ENCODE measurements at places on chromosomes 3 and 15.

DNA sequence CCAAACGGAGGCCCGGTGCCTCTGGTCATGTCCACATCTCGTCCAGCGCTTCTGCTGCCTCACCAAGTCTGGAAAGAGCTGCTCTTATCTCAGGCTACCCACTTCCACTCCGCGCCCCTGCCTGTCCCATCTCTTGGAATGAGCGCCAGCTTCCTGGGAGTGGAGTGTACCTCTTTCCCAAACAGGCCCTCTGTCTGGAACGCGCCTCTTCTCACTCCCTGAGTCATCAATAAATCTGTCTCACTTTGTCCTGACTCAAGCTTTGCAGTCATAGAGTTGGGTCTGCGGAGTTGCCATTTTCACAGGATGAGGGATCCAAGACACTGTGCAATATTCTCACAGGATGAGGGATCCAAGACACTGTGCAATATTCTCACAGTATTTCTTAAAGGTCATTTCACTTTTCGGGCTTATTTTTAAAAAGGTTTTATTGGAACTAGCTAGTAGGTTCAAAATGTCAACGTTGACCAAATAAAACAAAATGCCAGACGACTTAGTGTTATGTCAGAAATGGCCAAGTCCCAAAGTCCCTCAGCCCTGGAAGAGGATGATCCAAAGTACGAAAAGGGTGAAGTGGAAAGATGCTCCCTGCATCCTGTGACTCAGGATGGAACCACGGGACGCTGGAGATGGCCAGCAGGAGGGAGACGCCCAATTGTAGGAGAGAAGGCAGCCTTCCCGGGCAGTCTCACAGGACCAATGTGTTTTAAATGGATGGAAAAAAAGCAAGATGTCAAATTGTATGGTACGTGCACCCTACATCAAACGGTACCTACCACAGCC is 81.1 kb downstream of the CHSY1 start:
- no peak for DNase-seq

- no peak for DNase-seq
Observed at GRCh38 chr3:161350916-161351315, 20.4 kb downstream of the SPTSSB start.

- DNase-seq = no peak
Observed at GRCh38 chr3:115652738-115653137, 29.4 kb downstream of the GAP43 start.

DNA sequence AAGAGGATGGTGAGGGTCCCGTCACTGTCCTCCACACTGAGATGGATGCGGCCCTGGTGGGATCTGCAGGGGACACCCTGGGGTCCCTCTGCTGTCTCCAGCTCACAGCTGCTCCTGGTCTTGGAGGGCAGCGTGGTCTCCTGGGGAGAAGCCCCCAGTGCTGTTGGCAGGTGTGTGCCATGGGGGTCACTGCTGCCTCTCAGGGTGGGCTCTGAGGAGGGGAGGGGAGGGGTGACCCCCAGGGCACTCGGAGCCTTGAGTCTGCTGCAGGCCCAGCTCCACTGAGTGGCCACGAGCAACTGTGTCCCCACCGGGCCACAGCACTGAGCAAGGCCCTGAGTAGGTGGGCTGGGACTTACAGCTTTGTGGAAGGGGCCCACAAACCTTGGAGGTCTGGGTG is 34.7 kb downstream of the KLHL25 start:
- DNase-seq = no peak

- no peak for DNase-seq
Observed at GRCh38 chr15:81334768-81335435, 11.0 kb upstream of the STARD5 start.

DNA sequence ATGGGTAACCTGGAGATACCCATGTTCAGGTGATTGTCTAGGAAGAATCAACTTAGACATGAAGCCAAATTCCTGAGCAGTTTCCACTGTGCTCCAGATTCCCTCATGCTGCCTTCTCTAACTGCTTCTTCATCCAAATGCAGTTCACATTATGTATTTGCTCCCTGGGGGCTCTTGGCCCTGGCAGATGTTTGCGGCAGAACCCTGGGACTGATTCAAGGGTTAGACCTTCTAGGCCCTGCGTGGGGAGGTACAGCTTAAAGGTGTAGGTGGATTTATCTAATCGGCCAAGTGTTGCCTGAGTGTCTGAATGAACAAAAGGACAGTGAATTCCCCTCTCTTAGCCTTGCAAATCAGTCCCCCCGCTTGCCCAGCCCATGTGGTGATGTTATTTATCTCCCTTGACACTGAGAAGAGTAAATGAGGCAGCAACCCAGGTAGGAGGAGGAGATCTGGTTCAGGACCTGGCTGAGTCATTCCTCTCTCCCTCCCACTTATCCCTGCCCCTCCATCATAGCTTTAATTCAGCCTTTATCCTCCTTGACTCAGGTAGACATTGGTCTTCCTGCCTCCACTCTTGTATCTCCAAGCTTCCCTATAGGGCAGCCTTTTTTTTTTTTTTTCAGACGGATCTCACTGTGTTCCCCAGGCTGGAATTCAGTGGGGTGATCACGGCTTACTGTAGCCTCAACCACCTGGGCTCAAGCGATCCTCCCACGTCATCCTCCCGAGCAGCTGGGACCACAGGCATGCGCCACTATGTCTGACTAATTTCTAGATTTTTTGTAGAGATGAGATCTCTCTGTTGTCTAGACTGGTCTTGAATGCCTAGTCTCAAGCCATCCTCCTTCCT is 54.8 kb downstream of the MAGEF1 start:
- DNase-seq = no peak

GRCh38 chr3:49238274-49239127 is 38.5 kb downstream of the C3orf62 start:
- peak; percentile 44 for DNase-seq

DNA sequence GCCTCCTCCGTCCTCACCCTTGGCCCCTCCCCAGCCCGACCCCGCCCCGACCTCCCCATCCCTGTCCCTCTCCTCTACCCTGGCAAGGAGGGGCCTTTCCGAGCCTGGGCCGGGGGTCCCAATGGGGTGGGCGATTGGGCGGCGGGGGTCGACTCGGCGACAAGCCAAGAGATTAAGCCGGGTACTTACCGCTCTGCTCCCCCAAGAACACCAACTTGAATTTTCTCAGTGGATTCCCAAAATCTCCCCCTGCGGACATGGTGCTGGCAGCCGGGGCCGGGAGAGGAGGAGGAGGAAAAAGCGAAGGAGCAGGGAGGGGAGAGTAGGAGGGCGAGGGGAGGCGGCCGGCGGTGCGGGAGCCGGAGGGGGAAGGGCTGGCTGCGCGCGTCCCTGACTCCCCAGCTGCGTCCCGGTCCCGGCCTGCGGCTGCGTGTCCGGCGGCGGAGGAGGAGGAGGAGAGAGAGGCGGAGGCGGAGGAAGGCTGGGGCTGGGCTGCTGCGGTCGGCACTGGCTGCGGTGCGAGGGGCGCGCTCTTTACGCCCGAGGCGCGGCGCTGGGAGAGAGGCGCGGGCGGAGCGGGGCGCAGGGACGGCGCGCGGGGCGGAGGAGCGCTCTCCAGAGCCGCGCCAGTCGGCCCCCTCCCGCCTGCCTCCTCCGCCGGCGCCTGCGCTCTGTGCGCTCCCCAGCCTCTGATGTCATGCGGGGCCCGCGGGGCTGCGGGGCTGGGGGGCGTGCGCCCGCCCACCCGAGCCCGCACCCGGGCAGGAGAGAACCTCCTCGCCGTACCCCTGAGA is at the start of gene RAB6B:
TSS of gene RAB6B (minus strand) at position 675 of the 794 bp plus-strand sequence. CDS start at position 259, 416 bp downstream.
- no peak for DNase-seq

DNA sequence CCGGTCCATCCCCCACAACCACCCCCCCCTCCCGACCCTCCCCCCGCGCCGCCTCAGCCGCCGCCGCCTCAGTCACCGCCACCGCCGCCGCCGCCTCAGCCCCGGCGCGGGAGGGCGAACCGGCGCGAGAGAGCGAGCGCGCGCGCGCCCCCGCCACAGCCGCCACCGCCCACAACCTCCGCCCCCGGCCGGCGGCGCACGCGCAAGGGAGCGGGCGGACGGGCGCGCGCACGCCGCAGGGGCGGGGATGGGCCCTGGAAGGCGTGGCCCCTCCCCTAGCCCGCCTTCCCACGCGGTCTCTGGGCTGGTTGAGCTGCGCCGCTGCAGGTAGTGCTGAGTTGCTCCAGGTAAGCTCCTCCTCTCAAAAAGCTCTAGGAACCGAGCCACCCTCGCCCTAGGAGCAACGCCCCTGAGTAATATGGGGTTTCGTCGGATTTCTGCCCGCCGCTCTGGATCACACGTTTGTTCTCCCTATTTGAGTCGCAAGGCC is at the start of gene TMCC1:
TSS of gene TMCC1 (minus strand) at position 131 of the 490 bp plus-strand sequence.
- peak; percentile 89 for DNase-seq

GRCh38 chr3:58266577-58266976 is 29.0 kb downstream of the ABHD6 start:
- no peak for DNase-seq

GRCh38 chr3:26766031-26766430 is 143.5 kb downstream of the LRRC3B start:
- no peak for DNase-seq

GRCh38 chr3:114274929-114275328 is 18.9 kb upstream of the TIGIT start:
- no peak for DNase-seq

DNA sequence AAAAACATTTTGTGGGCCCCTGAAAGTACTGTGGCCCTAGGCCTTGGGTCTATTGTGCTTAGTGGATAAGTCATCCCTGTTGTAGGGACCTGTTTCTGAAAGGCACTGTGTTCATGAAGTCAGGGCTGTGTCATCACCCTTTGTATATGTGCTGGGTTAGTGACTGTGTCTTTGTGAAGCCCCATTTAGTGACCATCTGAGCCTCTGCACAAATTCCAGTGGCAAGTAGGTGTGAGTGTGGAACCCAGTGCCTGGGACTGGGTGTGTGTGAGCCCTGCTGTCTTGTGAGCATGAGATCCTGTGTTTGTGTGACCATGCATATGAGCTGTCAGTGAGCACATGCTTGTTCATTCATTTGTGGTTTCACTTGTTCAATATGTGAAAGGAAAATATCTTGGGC is 1.2 kb upstream of the HYAL1 start:
- no peak for DNase-seq

DNA sequence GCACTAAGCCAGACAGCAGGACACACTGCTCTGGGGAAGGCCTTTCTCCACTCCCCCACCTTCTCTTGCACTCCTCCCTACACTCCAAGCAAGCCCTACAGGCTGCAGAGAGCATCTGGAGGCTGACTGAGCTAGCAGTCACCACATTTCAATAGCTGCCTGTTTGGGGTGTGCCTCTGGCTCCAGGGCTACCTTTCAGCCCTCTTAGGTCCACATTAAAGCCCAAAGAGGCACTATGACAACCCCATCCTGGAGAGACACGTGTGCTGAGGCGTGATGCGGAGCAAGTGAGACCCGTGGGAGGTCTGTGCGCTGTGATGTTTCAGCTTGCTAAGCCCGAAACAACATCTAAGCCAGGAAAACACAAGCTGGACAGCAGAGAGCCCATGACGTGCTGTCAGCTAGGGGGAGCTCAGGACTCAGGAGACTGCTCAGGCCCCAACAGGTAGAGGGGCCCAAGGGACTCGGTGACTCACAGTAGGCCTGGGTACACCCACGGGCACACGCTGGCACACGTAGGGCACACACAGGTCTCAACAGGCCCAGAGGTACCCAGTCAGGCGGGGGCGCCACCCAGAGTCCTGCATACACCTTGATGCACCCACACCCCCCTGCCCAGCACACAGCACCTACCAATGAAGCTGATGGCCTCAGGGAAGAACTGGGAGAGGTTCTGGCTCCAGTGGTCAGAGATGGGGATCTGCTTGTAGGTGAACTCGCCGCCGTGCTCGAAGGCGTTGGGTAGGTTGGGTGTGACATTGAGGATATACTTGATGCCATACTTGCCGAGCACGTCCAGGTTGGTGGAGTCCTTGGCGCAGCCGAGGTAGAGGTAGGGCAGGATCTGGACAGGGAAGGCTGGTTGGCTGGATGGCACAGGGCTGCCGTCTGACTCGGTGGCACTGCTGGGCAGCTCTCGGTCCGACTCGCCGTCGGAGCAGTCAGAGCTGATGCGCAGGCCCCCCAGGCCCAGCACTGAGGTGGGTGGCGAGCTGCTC is 2.8 kb downstream of the DUSP7 start:
- DNase-seq = peak; percentile 31

DNA sequence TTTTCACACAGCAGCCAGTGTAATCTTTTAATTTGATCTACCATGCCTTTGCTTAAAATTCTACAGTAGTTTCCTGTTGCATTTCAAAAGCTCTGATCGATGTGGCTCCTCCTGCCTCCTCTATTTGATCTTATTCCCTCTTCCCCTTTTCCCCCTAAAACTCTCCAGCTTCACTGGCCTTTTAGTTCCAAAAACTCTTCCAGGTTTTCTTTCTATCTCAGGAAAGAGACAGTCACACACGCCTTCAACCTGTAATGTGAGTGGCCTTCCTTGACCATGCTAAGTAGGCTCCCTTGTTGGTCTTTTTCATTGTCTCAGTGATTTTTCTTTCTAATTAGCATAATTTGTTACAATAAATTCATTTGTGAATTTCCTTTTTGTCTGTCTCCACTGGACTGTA is 985 bp downstream of the TEX9 start:
- DNase-seq = no peak

DNA sequence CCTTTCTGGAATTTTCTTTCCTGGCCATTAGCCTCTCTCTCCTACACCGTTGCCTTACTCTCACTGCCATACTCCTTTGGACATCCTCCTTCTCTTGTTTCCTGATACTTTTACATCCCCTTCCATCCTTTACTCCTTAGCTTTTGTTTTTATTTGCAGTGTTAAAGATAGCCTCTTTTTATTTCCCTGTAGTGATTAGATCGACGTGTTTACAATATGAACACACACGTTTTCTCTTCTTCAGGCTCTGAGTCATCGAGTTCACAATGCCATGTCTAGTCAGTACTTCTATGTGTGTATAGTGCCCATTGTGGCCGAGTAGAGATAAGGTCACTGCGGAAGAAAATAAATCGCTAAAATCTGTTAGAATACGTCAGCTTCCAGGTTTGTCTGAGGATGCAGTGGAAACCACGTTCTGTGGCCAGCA is 208.5 kb downstream of the LPP start:
- DNase-seq = no peak

DNA sequence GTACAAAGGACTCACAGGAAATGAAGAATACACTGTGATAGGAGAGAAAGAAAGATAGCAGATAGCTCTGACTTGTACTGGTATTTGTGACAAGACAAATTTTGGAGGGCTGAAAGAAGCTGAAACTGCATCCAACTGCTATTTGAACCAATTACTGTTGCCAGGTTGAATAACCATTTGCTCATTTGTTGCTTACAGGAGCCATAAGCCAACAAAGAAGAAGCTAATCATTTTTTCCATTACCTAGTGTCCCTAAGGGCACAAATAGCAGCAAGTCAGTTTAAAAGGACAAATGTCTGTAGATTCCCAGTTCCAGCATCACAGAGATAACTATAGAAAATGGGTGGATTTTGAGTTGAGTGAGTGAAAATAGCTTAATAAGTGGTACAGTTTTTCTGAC is 376.9 kb upstream of the ARPP21 start:
- no peak for DNase-seq

DNA sequence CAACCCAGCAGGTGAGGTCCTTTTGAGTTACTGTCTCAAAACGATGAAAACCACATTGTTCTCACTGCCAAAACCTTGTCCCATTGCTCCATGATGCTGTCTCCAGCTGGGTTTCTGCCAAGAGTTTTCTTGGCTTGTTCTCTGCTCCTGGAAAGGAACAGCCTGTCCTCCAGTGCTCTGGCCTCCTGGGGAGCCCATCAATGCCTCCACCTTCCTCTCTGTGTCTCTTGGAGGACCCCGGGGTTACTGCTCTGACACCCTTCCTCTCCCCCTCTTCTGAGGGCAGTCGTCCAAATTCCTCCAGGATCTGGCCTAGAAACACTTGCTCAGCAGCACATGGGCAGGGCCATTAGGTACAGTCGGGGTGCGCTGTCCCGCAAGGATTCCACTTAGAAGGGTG is 63.9 kb upstream of the RGMA start:
- no peak for DNase-seq

Measured in CD4-positive, alpha-beta T cell treated with Interferon gamma for 1 hour (primary cell).